CD14-positive monocyte (primary cell): ENCODE measurements at places on chromosomes 12 and 14. TPM values are rescaled to one million over a fixed set of nuclear protein-coding genes. Genes with fewer than 3 reads are reported as not detected.

GRCh38 chr14:101950516-101951215 lies 13.7 kb upstream of the DYNC1H1 start:
- no peak overlapping the region for H3K27ac ChIP-seq
- peaks cover 6% of the 10 kb centered on the region for H3K27me3 ChIP-seq
- H3K36me3 ChIP-seq, result no peaks in the 10 kb centered on the region
- peaks cover 17% of the 10 kb centered on the region for H3K4me1 ChIP-seq

GRCh38 chr14:104342435-104343293 lies 204.3 kb downstream of the KIF26A start:
- H3K4me1 ChIP-seq, result no peaks in the 10 kb centered on the region
- H3K27me3 ChIP-seq, result no peaks in the 10 kb centered on the region
- no peak overlapping the region for H3K27ac ChIP-seq
- H3K4me3 ChIP-seq, result no peak overlapping the region

The SLC8A3 gene
- polyA plus RNA-seq, result 0.01 TPM in 1 of 2 replicates, not detected in the other

DNA sequence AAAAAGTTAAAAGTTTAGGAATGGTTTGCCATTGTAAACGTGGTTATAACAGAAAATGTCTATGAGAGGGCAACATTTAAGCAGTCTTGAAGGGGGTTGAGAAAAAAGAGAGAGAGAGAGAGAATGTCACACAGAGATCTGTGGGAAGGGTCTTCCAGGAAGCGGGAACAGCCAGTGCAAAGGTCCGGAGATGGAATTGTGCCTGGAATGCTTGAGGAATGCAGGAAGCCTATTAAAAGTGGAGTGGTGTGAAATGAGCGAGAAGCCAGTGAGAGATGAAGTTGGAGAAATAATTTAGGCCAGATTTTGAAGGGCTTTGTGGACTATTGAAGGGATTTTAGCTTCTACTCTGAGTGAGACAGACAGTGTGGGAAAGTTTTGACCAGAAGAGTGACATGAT lies 406.8 kb upstream of the TBX3 start:
- no peaks in the 10 kb centered on the region for H3K36me3 ChIP-seq
- no peak overlapping the region for H3K4me3 ChIP-seq
- H3K27ac ChIP-seq, result no peak overlapping the region
- no peaks in the 10 kb centered on the region for H3K27me3 ChIP-seq

The B4GALNT3 gene
- 0.10 TPM for polyA plus RNA-seq

GRCh38 chr12:46382408-46382963 lies 9.9 kb upstream of the SLC38A2 start:
- no peaks in the 10 kb centered on the region for H3K36me3 ChIP-seq
- H3K27me3 ChIP-seq, result no peaks in the 10 kb centered on the region
- H3K4me1 ChIP-seq, result peaks cover 47% of the 10 kb centered on the region
- peak overlapping the region; percentile 80 for H3K4me3 ChIP-seq
- no peak for DNase-seq
